Activated CD8-positive, alpha-beta memory T cell treated with anti-CD3 and anti-CD28 coated beads for 1 hour (primary cell): ENCODE measurements at places on chromosomes 5 and 9.

DNA sequence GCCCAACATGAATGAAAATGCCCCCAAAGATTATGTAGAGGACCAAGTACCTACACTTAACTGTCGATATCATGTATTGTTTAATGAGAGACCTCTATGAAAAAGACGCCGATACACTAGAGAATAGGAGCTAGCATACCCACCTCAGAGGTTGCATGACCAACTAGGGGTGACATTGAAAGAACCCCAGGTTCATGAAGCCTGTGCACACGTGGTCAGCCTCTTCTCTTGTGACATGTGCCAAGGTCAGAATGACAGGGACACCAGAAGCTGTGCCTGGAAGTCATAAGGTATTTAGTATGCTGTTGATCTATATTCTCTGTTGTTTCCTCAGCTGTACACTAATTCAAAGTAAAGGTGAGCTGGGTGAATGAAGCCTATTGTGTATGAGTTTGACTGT, 1594.1 kb downstream of the EFNA5 start:
- no peak for DNase-seq

- no peak for DNase-seq
Observed at GRCh38 chr5:139063664-139064054, 134.5 kb downstream of the SIL1 start.

- no peak for DNase-seq
Observed at GRCh38 chr9:84701801-84702200, 32.3 kb downstream of the NTRK2 start.

GRCh38 chr5:138685193-138685745, 68.0 kb upstream of the CTNNA1 start:
- DNase-seq: no peak

DNA sequence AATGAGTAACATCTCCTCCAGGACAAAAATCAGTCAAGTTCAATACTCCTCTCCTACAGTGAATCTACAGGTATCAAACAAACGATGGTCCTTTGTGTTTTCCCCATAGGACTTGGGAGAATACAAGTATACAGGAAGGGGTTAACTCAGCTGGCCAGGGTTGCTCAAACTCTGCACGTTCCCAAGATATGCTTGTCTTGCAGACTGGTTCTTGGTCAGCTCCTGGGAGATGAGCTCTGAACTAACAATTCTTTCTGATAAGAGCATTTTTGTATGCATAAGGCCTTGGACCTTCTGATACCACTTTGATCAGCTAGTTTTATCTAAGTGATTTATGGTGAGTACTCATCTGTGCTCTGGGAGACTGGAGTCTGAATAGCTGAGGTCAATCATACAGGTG, 42.1 kb downstream of the LOX start:
- no peak for DNase-seq

- no peak for DNase-seq
Observed at GRCh38 chr5:84393969-84394368, 9.3 kb upstream of the EDIL3 start.

GRCh38 chr9:2332663-2333062, 288.9 kb upstream of the VLDLR start:
- DNase-seq: no peak

- no peak for DNase-seq
Observed at GRCh38 chr9:121889990-121890563, 203.0 kb downstream of the TTLL11 start.

DNA sequence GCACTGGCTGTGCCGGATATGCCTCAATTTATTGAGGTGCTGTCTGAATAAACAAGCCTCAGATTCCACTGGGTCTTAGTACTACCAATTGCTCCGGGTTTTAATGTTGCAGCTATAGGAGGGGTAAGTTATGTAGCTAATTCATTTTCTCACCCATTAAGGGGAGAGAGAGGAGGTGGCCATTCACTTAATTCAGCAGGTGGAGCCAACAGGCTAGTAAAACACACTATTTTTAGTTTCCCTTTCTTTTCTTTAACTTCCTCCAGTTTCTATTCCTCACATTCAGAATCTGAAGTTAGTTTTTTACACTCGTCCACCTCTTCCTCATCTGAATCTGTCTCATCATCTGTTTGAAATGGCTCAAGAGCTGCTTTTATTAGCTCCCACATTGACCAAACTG, 105.6 kb upstream of the CDH10 start:
- no peak for DNase-seq

DNA sequence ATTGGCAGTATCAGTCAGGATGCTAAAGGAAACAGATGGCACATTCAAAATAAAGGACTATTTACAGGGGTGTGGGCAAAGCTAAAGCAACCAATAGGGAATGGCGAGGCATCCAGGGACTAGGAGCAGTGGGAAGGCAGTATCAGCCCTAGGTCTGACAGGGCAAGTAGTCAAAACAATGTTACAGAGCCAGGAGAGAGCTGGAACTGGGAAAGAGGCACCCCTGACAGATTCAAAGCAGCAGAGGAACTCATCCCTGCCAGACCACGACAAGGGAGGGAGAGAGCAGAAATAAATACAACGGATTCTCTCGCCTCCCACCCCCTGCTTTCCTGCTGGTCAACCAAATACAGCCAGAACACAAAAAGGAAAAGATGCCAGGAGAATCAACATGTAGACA, 371.5 kb downstream of the NR2F1-AS1 start:
- no peak for DNase-seq

GRCh38 chr9:94922098-94922607, 195.7 kb downstream of the AOPEP start:
- DNase-seq: no peak

- no peak for DNase-seq
Observed at GRCh38 chr5:30041291-30041690, 1152.2 kb upstream of the CDH6 start.

- no peak for DNase-seq
Observed at GRCh38 chr5:633501-633955, 21.4 kb downstream of the CEP72 start.

DNA sequence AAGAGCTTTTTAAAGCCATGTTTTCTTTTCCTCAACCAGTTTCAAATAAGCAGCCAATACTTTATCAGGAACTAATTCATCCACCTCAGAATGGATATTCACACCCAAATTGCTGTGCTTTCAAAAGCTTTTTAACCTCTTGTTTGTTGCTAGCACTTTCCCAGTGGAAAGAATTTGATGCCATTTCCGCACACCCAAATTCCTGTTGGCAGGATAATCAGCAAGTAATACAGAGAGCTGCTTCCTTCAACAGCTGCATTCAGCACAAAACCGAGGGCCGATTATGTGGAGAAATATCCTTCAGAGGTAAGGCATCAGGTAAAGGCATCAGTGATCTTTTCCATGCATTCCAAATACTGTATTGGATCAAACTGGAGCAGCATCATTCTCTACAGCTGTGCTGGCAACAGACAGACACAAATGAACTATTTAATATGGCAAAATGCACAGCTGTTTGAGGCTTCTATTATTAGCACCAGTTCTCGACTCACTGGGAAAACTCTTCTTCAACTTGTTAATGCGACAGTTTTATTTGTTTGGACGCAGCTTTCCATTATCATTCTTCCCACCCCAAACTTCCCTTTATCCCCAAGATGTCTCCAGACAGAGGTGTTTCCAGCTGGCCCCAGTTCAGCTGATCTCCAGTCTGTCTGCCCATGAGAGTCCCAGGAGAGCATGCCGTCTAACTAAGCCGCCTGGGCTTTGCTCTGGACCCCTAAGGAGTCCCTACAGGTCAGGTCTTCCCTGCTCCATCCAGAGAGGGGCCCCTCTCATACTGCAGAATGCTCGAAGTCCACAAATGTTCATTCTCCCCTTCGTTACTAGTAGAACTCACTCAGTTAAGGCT, 22.2 kb upstream of the MGAT1 start:
- DNase-seq: no peak

- DNase-seq: no peak
Observed at GRCh38 chr5:148861696-148862095, 35.3 kb downstream of the ADRB2 start.
